ENCODE measurements at places on chromosomes 1 and 21.

DNA sequence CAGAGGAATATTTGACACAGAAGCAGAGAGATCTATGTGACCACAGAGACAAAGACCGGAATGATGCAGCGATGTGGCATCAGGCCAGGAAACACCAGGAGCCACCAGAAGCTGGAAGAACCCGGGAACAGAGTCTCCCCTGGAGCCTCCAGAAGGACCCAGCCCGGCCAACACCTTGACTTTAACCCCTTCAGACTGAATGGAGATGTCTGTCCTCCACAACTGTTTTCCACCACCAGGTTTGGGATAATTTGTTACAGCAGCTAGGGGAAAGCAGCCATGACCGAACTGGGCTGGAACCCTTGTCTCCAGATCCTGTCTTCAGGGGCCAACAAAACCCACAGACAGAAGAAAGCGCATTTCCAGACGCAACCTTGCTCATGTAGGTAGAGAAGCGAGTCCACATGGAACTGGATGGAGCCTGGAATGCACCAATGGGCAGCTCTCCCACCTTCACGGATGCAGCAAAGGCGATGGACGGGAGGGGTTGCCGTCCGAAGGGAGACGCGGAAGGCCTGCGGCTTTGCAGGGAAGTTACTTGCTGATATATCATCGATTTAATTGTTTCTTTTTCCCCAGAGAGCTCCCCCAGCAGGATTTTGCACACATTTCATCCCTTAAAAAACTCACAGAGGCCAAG, 396.6 kb downstream of the NPHP4 start:
- DNase-seq: no peak

DNA sequence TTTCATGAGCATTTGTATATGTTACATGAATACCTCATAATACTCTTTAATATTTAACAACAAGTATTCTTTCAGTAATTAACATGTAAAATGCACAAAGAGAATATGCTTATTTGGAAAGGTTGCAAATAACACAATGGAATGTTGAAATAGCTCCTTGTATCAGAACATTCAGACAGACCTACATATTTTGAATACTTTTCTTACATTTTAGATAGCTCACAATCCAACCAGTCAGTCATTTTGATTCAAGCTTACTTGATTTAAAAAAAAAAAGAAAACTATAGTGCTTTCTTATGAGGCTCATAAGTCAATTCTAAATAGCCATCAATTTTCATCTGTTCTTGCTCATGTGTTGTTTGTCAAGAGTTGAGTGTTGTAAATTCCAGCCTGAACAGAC, 518.8 kb downstream of the ADGRL2 start:
- peak; percentile 38 for DNase-seq

- DNase-seq: no peak
Observed at GRCh38 chr1:43288058-43288784, 2.8 kb upstream of the C1orf210 start.

GRCh38 chr1:41611068-41611931, 126.8 kb upstream of the EDN2 start:
- no peak for DNase-seq

DNA sequence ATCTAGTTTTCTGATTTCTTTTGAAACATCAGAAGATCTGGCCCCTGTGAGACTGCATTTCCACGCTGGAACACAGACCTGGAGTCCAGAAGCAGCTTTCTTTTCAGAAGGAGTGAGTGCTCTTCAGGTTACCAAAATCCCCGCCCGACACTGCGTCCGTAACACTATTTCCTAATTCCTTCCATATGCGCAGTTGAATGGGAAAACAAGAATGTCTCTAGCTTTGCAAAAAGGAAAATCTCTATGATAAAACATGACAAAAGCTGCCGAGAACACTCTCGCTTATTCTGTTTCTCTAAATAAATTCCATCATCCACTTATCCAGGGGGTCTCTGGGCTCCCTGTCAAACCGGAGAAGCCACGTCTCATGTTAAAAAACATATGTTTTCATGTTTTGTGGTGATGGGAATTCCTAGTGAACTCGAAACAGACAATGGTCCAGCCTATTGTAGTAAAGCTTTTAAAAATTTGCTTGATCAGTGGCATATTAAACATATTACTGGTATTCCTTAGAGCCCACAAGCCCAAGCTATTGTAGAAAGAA, 67.7 kb downstream of the PLD5 start:
- no peak for DNase-seq

DNA sequence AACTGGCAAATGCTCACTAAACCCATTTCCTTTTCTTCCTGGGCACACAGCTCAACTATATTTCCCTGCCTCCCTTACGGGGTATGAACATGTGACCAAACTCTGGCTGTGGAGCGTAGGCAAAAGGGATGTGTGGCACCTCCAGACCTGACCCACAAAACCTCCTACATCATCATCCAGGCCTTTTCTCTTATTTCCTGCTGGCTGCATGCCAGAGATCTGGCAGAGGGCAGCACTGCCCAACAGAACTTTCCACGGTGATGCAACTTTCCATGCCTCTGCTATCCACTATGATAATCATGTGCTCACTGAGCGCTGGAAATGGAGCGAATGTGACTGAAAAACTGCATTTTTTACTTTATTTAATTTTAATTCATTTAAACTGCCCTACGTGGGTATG, 99.6 kb upstream of the CACNA1E start:
- DNase-seq: no peak

- DNase-seq: no peak
Observed at GRCh38 chr1:14467112-14467511, 131.4 kb upstream of the KAZN start.

DNA sequence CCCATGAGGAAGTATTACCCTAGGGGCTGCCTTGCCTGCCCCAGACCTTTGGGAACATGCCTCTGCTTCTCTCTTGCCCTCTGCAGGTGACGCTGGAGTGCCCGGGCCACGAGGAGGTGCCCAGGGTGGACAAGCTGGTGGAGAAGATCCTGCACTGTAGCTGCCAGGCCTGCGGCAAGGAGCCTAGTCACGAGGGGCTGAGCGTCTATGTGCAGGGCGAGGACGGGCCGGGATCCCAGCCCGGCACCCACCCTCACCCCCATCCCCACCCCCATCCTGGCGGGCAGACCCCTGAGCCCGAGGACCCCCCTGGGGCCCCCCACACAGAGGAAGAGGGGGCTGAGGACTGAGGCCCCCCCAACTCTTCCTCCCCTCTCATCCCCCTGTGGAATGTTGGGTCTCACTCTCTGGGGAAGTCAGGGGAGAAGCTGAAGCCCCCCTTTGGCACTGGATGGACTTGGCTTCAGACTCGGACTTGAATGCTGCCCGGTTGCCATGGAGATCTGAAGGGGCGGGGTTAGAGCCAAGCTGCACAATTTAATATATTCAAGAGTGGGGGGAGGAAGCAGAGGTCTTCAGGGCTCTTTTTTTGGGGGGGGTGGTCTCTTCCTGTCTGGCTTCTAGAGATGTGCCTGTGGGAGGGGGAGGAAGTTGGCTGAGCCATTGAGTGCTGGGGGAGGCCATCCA, 7.8 kb upstream of the HTR6 start:
- no peak for DNase-seq

- DNase-seq: no peak
Observed at GRCh38 chr1:195345149-195345548, 1263.1 kb downstream of the KCNT2 start.

GRCh38 chr1:115833856-115834255, 7.1 kb downstream of the NHLH2 start:
- no peak for DNase-seq

GRCh38 chr1:59814180-59814900, 409 bp upstream of the HOOK1 start:
- no peak for DNase-seq

GRCh38 chr1:97926017-97926708, 5.3 kb upstream of the DPYD start:
- DNase-seq: no peak

- DNase-seq: no peak
Observed at GRCh38 chr1:46637444-46638083, 21.0 kb upstream of the MOB3C start.

GRCh38 chr1:151705753-151706463, 10.7 kb downstream of the CELF3 start:
- no peak for DNase-seq

DNA sequence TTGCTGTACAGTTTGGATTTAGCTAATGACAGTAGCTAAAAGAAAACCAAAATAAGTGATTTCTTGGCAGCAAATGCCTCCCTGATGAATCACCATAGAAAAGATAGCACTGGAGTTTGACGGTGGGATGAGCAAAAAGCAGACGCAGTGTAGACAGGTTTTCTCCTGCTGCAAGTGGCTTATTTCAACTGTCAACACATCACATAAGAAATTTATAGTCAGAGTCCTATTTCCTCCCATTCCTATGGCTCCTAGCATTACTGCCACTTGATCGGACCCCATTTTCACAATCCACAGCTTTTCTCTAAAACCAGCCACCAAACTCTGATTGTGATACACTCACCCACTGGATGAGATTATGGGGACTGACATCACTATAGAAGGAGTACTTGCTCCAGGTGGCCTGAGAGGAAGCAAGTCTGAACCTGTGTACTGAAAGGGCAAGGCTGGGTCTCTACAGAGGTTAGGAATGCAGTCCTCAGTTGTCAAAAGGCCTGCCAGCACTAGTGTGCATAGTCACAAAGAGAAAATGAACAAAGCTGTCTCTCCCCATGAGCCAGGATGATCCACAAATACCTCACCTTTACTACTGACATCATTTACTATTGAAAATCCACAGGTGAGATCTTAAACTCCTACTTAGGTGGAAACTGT, 359.8 kb downstream of the LTN1 start:
- peak; percentile 72 for DNase-seq

- peak; percentile 42 for DNase-seq
Observed at GRCh38 chr1:26181586-26182382, 4.5 kb downstream of the CNKSR1 start.

DNA sequence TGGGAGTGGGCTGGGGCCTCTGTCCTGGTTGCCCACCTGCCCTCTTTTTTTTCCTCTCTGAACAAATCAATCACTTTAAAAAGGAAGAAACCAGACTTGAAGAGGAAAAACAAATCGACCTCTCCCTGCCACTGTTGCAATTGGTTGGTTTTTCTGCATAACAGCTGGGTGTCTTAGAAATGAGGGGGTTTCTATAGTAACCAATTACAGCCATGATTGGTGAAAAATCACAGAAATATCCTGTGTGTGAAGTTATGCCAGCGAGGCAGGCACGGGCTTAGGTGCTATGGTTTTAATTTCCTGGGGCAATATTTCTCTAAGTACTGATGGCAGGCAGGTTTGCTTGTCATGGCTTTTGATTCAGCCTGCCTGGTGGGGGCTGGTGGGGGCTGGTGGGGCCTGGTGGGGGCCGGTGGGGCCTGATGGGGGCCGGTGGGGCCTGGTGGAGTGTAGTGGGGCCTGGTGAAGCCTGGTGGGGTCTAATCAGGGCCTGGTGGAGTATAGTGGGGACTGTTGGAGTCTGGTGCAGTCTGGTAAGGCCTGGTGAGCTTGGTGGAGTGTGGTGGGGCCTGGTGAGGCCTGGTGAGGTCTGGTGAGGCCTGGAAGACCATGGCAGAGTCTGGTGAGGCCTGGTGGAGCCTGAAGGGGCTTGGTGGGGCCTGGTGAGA, 54.6 kb downstream of the AJAP1 start:
- DNase-seq: no peak

GRCh38 chr1:198858033-198858432, 219.2 kb downstream of the PTPRC start:
- no peak for DNase-seq

DNA sequence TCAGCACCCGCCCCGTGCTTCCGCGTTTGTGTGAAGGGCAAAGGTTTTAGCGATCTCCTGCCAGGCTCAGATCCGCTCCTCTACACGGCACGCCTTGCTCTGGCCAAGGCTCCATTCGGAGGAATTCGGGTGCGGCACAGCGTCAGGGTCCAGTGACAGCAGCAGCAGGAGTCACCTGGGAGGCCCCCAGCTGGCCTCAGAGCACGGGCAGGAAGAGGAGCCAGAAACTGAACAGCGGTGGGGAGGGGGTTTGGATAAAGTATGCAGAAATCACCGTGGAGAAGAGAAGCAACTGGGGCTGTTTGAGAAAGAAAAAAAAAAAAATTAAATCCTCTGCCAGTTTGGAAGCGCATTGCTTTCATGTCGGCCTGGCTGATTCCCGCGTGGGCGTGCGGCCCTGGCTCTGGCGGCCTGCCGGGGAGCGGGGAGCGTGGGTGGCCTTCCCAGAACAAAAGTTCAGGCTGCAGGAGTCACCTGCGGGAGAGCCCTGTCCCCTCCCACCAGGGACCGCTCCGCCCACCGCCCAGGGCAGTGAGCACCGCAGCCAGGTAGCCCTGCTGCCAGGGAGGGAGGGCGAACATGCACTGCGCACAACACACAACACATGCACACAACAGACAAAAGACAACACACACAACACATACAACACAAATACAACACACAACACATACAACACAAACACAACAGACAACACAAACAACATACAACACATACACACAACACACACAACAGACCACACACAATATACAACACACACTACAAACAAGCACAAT, 107.6 kb downstream of the ETS2 start:
- peak; percentile 67 for DNase-seq

- DNase-seq: no peak
Observed at GRCh38 chr1:106995970-106996369, 60.5 kb upstream of the PRMT6 start.

DNA sequence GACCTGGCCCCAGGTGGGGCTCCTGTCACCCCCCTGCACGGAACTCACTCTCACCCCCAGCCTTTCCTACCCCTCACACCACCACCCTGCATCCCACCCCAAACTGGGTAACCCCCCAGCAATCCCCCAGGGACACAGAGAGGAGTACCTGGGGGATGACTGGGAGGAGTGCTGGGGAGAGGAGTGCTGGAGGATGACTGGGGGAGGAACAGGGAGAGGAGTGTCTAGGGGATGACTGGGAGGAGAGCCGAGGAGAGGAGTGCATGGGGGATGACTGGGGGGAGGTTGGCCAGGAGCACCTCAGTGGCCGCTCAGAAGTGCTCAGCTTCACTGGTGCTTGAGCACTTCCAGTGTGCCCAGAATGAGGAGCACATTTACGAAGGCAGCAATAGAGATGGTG, 59.1 kb downstream of the SIK1 start:
- no peak for DNase-seq

DNA sequence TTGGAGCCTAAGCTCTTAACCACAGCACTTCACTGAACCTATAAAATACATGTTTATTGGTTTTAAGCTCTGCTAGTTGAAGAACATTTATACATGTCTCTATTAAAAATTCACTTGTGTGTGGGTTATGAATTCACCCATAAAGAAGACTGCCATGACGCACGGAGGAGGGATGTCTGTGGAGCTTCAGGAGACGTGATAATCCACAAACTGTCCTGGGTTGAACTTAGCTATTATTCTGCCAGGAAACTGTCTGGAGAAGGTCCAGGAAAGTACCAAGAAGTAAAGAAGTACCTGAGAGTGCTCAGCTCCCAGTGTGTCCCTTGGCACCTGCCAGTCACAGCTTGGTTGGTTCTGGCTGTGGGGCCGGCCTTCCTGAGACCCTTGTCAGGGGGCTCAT, 56.3 kb downstream of the DDR2 start:
- no peak for DNase-seq

- no peak for DNase-seq
Observed at GRCh38 chr1:81290326-81290725, 510.4 kb upstream of the ADGRL2 start.

Data from astrocyte (in vitro differentiated cells and primary cell).